ENCODE measurements at places on chromosomes 11 and 22. TPM values are rescaled to one million over a fixed set of nuclear protein-coding genes. Genes with fewer than 3 reads are reported as not detected.
A peak's percentile ranks its signal among the peaks of the same experiment; 100 is the strongest.

The UNC93B1 gene
- 79.7 TPM for total RNA-seq

The MMP13 gene
- total RNA-seq: not detected

The CYTH4 gene
- total RNA-seq: 26.0 TPM

The CABP4 gene
- 0.41 TPM for total RNA-seq

The CCDC116 gene
- 0.29 TPM for total RNA-seq

The SSTR3 gene
- 4.5 TPM for total RNA-seq

- DNase-seq: no peak
These were observed 6.8 kb upstream of the OR10A2 start for GRCh38 chr11:6855971-6856541.

- DNase-seq: no peak
These were observed 101.5 kb upstream of the NNMT start for GRCh38 chr11:114194702-114195101.

GRCh38 chr11:75269367-75269660 is 28.7 kb downstream of the TPBGL start:
- no peak for DNase-seq

DNA sequence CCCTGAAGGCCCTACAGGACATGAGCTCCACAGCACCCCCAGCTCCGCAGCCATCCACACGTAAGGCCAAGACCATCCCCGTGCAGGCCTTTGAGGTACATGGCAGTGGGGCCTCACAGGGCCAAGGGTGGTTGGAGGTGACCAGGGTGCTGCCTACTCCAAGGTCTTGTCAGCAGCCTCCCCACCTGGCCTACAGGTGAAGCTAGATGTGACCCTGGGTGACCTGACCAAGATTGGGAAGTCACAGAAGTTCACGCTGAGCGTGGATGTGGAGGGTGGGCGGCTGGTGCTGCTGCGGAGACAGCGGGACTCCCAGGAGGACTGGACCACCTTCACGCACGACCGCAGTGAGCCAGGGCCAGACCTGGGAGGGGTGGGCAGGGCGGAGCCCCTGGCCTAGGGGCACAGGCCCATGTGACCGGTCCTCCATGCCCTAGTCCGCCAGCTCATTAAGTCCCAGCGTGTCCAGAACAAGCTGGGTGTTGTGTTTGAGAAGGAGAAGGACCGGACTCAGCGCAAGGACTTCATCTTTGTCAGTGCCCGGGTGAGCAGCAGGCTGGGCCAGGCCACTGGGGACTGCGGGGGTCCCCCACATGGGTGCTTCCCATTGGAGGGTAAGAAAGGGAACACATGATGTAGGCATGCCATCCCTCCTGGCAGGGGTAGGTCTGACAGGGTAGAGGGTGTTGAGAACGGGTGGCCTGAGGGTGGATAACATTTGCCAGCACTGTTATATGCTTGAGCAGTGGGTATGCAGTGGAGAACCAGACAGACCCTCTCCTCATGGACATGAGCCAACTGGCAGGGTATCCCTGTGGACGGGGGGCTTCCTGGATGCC is 5.6 kb downstream of the INPPL1 start:
- no peak for DNase-seq

DNA sequence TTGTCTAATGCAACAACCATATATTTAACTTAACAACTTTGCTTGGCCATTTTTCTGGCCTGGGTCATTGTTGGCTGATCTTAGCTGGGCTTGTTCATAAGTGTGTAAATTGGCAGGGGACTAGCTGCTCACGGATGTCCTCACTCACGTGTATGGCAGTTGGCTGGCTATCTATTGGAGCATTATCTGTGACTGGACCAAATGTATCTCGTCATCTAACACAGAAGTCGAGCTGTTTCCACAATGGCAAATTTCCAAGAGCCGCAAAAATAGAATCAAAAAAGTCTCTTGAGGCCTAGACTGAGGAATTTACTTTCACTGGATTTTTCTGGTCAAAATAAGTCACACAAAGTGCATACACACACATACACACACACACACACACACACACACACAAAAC is 893.3 kb downstream of the FAM181B start:
- DNase-seq: no peak

DNA sequence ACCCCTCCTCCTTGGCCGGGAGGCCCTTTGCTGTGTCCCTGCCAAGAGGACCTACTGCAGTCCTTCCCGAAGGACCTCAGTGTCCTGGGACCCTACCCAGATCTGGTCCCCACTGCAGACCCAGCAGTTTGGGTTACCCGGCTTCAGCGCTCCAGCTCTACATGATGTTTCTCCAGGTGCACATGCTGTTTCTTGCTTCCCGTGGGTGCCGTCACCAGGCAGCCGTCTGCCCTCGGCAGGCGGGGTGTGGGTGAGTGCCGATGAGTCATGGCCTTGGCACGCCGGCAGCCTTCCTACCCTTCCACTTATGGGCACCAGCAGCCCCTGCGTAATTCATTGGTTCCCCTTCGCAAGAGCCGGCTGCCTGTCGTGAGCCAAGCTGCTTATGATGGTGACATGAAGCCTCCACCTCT is 101.8 kb downstream of the BCR start:
- DNase-seq: no peak

- DNase-seq: peak; percentile 91
These were observed 3.2 kb upstream of the EMID1 start for GRCh38 chr22:29202212-29203192.

DNA sequence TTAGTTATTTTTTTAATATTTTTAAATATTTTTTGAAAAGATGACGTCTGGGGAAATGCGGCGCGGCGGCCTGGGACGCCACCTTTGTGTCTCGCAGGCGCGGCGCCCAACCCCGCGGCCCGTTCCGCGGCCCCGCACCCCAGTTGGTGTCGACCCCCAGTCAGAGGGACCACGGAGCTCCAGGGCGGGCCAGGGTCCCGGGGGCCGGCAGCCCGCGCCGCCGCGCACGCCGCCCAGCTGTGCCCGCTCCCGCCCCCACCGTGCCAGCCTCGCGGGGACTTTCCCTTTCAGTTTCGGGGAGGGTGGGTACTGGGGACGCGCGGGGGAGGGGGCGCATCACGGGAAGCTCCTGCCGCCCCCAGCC is 1.6 kb downstream of the CCND1 start:
- no peak for DNase-seq

DNA sequence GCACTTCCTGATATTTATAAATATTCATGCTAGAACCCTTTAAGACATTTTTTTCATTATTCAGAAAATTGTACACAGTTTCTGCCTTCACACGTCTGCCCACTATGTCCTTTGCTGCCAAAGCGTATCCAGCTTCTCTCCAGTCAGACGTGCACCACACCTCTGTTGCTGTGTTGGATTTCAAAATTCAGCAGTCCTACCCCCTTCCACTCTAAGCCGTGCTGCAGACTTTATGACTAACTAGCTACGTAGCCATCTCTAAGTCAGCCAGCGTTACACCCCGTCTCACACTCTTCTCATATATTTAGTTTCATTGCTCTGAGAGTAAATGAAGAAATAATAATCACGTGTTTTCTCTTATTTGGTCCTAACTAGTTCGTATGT is 28.2 kb upstream of the OPCML start:
- no peak for DNase-seq

DNA sequence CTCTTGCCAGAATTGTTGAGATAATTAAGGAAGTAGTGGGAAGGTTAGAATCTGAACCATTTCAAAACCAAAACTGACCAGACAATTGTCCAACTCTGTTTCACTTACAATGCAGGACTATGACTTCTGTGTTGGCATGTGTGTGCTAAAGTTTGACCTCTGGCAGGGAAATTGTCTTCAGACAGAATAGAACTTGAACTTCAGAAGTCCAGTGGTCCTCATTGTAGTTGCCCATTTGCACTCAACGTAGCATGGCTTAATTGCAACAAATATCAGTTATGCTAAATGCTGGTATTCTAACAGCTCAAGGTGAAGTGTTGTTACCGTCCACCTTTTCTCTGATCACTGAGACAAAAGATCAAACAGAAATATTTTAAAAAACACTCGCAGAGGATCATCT is 47.2 kb downstream of the BLID start:
- no peak for DNase-seq

GRCh38 chr11:2248242-2248641 is 22.1 kb downstream of the ASCL2 start:
- no peak for DNase-seq

GRCh38 chr11:73399636-73400035 is 23.4 kb downstream of the RELT start:
- no peak for DNase-seq
